ENCODE measurements at places on chromosomes 7 and 10.

DNA sequence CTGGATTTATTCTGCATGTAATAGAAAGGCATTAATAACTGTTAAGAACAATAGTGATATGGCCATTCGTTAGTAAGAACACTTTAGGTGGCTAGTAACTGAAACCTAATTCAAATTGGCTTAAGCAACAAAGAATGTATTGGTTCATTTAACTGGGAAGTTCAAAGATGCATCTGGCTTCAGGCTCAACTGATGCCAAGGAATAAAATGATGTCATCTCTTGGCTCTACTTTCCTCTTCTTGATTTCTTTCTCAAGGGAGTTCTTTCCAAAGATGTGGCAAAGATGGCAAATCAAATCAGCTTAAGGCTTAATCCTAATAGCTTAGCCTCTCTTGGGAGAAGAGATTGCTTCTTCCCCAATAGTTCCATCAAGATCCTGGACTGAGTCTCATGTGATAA is 51.6 kb downstream of the PIK3CG start:
- no peak for DNase-seq

GRCh38 chr7:16202303-16202702 is 219.0 kb downstream of the CRPPA start:
- no peak for DNase-seq

- DNase-seq = no peak
Measured at GRCh38 chr10:124291001-124291701, 127.6 kb downstream of the OAT start.

DNA sequence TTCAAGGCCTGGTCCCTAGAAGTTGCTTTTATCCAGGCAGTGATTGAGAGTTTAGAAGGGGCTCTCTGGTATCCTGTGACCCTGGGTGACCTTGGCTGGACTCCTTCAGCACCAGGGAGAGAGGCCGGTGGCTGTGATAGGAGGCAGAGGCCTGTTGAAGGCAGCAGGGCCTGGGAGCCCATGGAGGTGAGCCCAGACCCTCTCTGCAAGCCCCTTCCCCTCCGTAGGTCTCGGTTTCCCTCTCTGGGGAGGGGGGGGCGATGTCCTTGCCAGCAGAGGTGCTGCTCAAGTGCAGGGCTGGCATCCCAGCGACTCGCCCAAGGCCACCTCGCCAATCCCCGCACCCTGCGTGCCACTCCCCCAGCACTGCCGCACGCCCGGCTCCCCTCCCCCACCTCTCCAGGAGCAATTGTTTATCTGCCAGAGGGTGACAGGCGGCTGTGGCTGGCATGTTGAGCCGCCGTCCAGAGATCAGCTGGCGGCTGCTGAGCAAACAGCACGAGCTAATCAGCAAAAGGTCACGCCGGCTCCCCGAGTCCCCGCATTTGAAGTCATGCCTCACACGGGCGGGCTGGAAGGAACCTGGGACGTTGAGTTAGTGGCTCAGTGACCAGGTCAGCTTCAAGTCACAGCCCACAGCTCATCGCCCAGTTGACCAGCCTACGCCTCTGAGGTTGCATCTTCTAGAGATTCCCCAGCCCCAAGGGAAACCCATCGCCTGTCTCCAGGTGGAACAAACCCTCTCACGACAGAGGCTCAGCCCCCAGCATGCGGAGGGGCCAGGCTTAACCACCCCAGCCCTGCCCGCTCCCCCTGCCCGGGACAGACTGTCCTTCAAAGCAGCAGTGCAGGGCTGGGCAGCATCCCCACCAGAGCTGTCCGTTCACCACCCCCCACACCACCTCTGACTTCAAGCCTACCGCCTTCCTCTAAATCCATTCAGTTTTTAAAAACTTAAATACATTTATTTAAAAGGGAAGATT is 43.7 kb downstream of the ELFN1 start:
- no peak for DNase-seq

GRCh38 chr7:149474309-149475120 is 13.7 kb upstream of the ZNF777 start:
- DNase-seq = no peak

DNA sequence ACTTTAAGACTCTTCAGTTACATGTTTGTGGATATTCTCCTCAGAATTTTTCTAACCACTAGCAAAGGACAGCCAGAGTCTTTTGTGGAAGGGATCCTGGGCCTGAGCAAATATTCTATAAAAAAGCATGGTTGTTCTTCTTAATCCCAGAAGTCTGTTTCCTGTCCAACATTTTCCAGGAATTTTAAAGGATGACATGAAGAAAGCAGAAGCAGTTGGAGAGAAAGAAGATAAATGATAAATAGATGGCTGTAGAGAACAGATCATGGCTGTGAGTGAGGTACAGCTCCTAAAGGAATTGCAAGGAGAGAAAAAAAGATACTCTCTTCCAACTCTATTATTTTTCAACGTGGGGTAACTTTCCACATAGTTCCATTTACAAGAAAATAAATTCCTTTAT is 91.8 kb upstream of the STEAP4 start:
- no peak for DNase-seq

DNA sequence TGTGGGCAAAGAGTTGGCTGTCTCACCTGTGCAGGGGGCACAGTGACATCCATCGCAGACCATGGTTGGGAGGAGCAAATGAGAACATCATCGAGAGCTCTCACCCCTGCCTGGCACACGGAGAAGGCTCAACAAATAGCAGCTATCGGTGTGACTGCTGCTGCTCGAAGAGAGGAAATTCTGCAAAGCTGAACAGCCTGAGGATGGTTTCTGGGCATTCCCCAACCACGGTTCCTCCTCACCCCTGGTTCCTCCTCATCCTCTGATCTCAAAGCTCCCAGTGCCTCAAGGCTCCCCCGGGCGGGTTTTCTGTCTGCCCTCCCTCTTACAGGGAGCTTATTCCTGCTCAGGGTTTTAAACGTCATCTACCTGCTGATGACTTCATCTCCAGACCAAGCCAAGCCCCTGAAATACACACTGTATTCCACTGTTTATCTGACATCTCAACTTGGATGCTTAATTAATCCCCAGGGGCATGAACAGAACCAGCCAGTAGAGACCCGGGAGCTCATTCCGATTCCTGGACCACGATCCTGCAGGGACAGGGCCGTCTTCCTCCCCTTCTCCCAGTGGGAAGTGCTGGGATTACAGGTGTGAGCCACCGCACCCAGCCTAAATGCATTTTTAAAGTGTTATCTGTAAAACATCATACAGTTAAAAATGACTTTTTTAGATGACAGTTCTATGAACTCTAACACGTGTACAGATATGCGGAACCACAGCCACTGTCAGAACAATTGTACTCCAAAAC is 19.5 kb upstream of the NOM1 start:
- no peak for DNase-seq

DNA sequence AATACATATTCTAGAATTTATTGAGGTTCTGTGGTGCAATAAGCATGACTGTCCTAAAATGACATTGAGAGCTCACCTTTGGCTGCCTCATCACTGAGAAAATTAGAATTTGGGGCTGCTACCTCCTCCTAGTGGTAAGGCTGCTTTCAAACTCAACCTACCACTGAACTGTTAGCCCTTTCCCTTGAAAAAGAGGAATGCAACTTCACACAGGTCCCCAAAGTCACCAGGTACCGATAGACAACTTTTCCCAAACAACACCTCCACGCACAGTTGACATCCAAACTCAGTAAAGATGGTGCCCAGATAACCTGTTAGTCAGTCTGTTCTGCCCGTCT is 75.9 kb upstream of the SCIN start:
- DNase-seq = no peak

DNA sequence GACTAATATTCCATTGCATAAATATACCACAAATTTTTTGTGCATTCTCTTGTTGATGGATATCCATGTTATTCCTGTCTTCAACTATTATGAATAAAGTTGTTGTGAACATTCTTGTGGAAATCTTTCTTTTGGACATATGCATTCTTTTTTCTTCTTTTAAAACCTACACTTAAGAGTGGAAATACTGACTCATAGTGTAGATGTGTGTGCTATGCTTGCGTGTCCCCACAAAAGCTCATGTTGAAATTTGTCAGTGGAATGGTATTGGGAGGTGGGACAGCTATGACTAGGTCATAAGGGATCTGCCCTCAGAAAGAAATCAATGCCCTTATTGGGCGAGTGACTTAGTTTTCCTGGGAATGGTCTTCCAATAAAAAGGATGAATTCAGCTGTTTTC is 203.6 kb upstream of the PRSS58 start:
- DNase-seq = no peak

DNA sequence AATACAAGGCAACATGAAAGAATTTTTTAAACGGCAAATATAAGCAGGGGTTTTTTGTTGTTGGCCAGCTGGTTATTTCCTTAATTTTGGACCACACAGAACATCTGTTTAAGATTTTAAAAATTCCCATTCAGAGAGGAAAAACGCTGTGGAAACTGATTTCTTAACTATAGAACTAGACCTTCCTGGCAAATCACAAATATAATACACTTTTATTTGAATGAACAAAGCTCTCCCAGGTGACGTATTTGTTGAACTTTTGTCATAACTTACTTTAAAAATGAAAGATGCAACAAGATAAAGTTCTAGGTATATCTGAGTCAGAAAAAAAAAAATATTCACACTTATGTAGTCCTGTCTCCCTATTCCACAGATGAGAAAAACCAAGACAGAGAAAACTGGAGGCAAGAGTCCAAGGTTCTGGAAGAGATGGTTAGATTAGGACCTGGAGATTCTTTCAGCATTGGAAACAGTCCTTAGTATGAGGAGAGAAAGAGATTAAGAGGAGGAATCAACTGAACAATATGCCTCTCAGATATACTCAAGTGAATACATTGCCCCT is 269.1 kb downstream of the NEBL start:
- no peak for DNase-seq

GRCh38 chr10:103111031-103111917 is 81.8 kb downstream of the NT5C2 start:
- DNase-seq = peak; percentile 11

DNA sequence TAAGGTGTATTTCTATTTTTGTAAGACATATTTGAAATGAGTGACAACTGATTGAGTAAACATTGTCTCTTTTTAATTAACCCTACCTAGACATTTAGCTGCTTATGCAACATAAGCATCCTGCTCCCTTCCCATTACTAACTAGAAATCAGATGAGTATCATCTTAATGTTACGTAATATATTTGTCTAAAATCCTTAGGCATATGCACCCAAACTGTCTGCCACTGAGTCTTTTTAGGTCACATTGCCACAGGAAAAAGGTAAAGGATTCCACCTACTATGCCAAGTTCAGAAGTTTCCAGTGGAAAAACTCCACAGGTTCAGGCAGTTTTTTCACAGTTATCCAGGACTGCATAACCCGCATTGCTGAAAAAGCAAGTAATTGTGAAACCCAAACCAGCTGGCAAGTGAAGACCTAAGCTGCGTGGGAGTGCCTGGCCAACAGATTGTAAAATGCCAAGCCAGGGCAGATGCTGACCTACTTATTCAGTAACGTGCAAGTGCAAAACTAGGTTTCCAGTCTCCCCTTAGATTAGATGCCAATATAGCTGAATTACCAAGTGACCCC is 983.7 kb downstream of the GATA3 start:
- no peak for DNase-seq

DNA sequence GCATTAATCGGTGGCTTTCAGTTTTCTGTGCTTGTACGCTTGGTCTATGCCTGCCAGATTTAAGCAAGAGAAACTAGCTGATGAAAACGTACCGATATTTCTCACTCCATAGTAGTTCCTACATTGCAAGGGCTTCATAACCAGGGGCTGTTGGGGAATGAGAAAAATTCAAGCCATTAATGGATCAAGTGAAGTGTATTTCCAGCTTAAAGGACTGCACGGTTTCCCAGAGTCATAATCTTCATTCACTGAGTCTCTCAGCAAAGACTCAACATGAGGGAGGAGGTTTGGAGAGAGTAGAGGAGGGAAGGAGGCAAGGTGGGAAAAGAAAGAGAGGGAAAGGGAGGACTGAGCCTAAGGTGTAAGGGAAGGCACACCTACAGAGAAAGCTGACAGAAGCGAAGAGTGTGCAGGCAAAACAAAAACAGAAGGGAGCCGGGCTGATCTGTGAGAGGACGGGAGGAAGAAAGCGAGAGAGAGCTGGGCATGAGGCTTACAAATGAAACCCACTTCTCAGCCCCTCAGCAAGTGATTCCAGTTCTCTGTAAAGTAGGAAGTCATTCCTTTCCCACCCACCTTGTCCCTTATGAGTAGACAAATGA is 625 bp downstream of the GIMAP2 start:
- no peak for DNase-seq

- no peak for DNase-seq
Measured at GRCh38 chr10:97411406-97411805, 10.3 kb upstream of the RRP12 start.

DNA sequence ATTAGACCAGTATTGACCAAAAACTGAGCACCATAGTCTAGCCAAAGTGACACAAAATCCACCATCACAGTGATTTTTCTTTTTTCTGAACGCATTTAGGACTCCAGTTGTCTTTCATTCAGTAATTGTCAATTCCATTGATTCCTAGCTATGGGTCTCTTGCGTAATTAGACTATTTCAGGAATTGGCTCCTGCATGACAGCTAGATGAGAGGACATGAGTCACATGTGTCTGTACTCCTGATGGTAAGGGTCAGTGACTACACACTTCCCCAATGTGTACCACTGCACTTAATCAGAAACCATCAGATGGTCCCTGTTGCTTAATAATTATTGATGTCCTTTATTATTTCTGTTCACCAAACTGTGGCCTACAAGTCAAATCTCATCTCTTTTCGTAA is 469.5 kb downstream of the POM121L12 start:
- no peak for DNase-seq

- DNase-seq = no peak
Measured at GRCh38 chr7:8597565-8597964, 164.2 kb downstream of the NXPH1 start.

DNA sequence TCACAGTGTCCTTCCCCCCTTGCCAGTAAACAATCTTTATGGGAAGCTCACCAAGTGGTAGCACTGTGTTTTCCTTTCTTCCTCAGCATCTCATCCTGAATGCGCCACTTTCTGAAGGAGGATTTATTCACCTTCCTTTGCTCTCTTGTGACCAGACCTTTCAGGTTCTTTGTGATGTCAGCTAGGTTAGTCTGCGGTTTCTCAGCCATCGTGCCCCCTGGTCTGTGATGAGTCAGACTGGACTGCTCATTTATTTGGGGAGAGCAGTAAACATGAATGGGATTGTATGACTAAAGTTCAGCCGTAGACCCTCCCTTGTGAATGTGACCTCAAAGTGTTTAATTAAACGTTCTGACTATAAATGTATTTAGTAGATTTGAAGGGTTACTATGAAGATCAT is 235.1 kb upstream of the CELF2 start:
- DNase-seq = no peak
